ENCODE measurements at places on chromosomes 2 and 18.

- no peak for DNase-seq
These were observed 153.4 kb upstream of the CTNNA2 start for GRCh38 chr2:79359419-79359818.

- DNase-seq, result no peak
These were observed 160.8 kb upstream of the GYPC start for GRCh38 chr2:126495189-126495588.

GRCh38 chr2:238009563-238009962, 42.7 kb downstream of the UBE2F start:
- no peak for DNase-seq

GRCh38 chr2:228767196-228767595, 503.9 kb downstream of the PID1 start:
- no peak for DNase-seq

- DNase-seq, result no peak
These were observed 37.5 kb downstream of the TMEM37 start for GRCh38 chr2:119469131-119469530.

- DNase-seq, result no peak
These were observed 33.1 kb upstream of the SMAD7 start for GRCh38 chr18:48983793-48984437.

DNA sequence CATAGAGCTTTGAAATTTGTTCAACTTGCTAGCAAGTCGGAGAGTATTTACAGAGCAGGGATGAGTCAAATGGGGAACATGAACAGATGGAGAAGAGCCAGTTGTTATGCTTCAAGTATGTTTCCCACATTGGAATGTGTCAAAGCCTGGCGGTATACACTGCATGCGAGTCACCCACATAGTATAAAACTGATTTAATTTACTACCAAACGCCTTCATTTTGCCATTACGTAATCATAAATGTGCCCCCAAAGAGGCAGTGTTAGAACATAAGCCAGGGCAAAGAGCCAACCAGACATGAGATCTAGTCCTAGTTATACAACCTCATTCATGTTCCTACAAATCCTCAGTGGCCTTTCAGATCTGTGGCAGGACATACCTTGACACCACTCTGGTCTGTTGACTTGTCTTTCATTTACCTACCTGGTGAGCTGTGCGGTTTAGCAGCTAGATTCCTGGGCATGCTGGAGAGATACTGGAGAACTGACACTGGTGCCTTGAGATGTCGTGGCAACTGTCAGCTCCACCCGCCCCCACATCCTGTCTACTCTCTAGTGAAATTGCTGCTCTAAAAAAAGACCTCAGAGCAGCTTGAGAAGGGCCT, 21.7 kb upstream of the NRP2 start:
- no peak for DNase-seq

DNA sequence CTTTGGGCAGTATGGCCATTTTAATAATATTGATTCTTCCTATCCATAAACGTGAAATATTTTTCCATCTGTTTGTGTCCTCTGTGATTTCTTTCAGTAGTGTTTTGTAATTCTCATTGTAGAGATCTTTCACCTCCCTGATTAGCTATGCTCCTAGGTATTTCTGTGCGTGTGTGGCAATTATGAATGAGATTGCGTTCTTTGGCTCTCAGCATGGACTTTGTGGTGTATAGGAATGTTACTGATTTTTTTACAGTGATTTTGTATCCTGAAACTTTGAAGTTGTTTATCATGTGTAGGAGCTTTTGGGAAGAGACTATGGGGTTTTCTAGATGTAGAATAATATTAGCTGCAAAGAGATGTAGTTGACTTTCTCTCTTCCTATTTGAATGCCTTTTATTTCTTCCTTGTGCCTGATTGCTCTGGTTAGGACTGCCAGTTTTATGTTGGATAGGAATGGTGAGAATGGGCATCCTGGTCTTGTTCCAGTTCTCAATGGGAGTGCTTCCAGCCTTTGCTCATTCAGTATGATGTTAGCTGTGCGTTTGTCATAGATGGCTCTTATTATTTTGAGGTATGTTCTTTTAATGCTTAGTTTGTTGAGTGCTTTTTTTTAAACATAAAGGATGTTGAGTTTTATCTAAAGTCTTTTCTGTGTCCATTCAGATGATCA, 27.0 kb upstream of the THUMPD2 start:
- no peak for DNase-seq

- no peak for DNase-seq
These were observed 845 bp downstream of the EML4 start for GRCh38 chr2:42169874-42170521.

DNA sequence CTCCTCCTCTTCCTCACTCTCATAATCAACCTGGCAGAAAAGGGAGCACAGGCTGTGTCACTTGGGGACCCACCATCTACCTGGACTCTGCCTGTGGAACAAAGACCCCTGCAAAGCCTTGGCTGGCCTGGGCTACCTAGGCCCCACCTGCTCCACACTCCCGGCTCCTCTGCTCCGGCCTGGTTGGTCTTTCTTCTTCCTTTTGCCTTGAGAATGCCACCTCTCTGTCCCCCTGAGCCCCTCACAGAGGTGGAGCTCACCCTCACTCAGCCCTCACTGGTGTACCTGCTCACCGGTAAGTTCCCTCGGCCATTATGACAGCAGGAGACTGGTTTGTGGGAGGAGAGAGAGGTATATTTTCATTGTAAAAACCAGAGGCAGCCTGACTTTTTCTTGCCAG, 74.1 kb downstream of the POLR1A start:
- no peak for DNase-seq

GRCh38 chr2:181312515-181312927, 144.7 kb upstream of the ITGA4 start:
- no peak for DNase-seq

- no peak for DNase-seq
These were observed 34.0 kb downstream of the DOCK10 start for GRCh38 chr2:225008179-225008856.

- peak; percentile 52 for DNase-seq
These were observed 7.7 kb downstream of the LPIN1 start for GRCh38 chr2:11753886-11754699.

DNA sequence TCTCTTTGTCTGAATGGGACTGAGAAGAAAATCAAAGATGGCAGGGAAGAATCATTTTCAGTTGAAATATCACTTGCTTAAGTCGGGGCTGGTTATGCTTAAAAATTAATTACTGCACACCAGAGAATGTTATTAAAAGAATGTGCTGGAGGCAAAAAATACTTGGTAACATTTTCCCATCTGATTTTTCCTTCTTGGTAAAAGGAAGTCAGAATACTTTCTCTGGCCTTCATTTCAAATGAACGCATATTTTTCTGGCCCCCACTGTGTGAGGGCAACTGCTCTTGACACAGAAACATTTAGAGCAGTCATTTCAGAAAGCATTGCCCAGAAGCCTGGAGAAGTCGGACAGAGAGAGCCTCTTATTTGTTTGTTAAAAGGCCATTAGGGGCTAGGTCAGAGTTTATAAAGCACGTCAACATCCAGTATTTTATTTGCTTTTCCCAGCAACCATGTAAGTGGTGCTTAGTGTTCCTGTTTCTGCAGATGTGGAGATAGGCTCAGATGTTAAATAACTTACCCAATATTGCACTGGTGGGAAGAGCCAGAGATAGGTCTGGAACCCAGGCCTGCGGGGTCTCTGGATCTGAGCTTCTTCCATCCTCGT, 32.9 kb upstream of the LYPD6B start:
- no peak for DNase-seq

DNA sequence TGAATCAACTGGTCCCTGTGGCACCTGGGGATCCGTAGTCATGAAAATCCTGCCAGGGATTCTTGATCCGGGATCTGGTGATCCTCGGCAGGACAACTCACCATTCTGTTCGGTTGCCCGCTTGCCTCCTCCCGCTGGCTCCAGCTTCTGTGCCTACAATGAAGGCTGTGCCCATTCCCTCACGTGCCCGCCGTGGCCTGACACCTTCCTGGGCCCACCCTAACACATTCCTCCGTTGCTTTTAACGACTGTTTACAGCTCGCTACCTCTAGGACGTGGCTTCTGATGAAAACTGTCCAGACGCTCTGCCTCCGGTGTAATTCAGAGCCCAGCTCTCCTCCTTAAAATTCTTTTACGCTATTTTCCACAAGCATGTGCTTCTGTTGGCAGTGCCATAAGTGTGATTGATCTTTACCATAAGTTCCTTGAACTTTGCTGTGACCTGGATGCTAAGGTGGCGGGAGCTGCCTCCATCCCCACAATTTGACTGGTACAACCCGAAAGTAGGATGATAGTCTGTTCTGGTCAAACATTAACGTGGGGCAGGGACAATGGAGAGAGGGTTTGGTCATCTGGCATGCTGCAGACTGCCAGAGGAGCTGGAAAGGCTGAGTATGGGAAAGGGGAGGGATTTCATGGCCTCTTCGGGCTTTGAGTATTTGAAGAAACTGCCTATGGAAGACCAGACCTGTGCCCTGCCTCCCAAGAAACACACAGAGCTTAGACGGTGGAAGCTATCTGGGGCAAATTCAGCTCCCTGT, 206.8 kb upstream of the TNP1 start:
- no peak for DNase-seq

DNA sequence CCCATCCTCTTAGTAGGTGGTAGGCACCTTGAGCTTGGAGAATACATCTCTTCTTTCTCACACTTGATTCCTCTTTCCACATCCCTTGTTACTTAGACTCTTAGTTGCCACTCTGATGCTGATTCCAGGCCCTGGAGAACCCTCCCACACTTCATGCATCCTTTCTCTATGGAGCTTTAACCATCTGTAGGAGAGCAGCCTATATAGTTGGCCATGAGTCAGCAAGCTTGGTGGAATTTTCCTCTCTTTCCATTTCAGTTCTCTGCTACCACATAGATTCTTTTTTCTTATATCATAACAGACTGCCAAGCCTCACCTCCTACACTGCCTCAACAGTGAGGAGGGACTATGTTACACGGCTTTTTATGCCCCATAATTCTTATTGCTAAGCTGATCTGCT, 851.6 kb upstream of the CDH2 start:
- DNase-seq, result no peak

GRCh38 chr2:16318051-16318450, 347.6 kb downstream of the CYRIA start:
- DNase-seq, result no peak

- no peak for DNase-seq
These were observed 52.9 kb downstream of the SCG2 start for GRCh38 chr2:223549215-223549614.

DNA sequence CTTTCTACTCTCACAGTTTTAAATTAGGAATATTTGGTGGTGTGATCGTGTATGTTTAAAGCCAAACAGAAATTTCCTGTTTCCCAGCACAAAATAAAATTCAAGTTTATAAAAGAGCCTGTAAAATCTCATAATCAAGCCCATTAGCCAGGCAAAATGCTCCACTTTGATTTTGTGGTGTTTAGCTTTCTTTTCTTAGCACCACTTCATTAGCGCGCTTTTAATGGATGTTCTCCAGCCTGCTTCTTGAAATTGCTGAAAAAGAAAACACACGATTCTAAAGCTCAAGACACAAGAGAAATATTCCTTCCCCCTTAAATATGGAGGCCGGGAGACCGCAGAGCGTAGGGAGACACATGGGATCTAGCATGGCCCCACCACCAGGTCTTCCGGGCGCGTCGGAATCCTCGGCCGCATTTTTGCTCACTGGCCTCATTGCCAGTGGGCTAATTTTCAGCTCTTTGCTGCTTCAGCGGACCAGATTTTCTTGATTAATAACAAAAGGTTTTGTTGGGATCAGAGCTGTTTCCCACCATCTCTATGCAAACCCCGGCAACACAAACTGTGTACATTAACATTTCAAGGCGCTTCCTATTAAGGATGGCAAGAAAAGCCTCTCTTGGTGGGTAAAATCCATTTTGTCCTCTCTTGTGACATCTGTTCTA, 40.4 kb upstream of the ID2 start:
- DNase-seq, result no peak

GRCh38 chr2:215522237-215522636, 86.4 kb upstream of the FN1 start:
- DNase-seq, result no peak

GRCh38 chr2:73588177-73588576, 54.0 kb downstream of the NAT8 start:
- DNase-seq, result no peak

DNA sequence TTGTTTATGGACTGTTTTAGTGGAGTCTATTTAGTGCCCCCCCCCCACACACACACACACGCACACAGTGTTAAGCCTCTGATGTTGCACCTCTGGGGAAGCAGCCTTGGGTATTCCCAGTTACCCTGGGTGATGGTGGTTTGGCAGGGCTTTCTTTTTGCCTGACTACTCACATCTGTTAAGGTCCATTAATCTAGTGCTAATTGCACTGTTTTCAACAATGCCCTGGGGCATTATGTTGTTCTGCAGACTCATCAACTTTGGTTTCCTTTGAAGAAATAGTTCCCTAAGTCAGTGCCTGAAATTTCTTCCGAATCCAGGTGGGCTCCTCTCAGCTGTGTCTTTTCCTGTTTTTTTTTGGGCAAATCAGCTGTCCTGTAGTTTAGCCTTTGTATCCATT, 34.7 kb downstream of the SPOPL start:
- no peak for DNase-seq

DNA sequence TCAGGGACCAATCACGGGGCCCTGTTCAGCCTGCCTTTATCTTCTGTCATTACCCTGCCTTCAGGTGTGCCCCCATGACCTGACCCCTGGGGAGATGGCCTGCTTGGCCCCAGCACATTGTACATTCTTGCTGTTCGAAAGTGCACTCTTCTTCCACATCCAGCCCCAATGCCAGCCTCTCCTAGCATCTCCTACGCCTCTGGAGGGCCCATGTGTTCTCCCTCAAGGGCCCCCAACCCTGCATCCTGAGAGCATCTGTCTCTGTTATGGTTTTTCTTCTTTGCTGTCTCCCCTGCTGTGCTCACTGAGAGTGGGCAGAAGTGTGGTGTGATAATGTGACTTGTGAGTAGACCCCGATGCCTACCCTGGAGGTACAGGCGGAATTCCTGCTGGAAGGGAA, 41.5 kb upstream of the OTOS start:
- no peak for DNase-seq

GRCh38 chr2:189553504-189554088, 27.0 kb downstream of the SLC40A1 start:
- no peak for DNase-seq

- DNase-seq, result no peak
These were observed 694.5 kb downstream of the TDRD15 start for GRCh38 chr2:21818212-21818795.

DNA sequence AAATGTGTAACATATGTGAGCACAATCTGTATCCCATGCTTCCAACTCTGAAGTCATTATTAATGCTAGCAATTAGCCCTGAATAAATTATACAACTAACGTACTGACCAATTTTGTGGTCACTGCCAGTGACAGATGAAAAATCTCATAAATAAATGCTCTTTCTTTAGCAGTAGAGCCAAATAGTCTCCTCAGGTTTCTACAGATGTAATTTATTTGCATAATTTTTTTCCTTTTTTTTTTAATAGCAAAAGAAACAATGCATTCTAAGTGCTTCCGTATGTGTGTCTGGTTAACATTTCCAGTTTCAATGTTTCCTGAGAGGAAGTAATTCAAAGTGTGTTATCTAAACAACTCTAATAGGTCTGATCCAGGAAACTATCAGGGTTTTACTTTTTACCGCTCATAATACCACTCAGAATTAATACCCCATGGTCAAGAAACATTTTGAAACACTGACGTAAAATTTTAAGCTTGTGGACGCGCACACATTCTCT, 108.4 kb downstream of the MEP1B start:
- DNase-seq, result no peak

GRCh38 chr2:33304032-33304864, 172.2 kb upstream of the RASGRP3 start:
- no peak for DNase-seq
